ENCODE measurements at places on chromosomes 4 and X.

DNA sequence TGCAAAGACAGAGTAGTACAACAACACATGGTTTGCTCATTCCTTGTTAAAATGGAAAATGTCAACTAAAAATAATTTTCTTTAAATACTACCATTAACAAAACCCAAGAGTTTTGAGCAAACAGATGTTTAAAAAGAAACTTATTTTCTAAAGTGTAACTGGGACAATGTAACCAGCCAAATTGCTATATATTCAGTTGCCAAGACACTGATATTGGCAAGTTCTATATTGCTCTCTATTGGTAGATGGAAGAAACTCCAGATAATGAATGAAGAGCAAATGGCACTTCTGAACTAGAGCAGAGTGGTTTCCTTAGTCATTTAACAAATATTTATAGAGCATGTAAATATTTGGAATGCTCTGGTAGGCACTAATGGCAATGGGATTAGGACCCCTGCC, 966.2 kb downstream of the RPA4 start:
- no peak for DNase-seq

DNA sequence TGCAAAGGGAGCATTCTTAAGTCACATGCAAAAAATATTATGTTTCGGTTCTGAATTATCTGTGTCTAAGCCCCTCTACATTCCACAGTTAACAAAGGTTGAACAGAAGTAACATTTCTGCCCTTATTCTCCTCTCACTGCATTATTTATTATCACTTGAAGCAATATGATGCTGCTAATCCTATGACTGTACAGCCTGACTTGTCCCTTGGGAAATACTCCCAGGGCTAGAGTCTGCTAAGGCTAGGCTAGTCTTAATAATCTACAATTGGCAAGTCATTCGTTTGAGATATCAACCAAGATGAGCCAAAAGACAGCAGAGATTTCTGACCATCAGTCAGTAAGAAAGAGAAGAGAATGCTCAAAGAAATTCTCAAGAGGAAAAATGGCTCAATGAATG, 226.9 kb upstream of the HCCS start:
- DNase-seq: no peak

GRCh38 chr4:41410049-41410448, 127.9 kb upstream of the LIMCH1 start:
- DNase-seq: no peak

DNA sequence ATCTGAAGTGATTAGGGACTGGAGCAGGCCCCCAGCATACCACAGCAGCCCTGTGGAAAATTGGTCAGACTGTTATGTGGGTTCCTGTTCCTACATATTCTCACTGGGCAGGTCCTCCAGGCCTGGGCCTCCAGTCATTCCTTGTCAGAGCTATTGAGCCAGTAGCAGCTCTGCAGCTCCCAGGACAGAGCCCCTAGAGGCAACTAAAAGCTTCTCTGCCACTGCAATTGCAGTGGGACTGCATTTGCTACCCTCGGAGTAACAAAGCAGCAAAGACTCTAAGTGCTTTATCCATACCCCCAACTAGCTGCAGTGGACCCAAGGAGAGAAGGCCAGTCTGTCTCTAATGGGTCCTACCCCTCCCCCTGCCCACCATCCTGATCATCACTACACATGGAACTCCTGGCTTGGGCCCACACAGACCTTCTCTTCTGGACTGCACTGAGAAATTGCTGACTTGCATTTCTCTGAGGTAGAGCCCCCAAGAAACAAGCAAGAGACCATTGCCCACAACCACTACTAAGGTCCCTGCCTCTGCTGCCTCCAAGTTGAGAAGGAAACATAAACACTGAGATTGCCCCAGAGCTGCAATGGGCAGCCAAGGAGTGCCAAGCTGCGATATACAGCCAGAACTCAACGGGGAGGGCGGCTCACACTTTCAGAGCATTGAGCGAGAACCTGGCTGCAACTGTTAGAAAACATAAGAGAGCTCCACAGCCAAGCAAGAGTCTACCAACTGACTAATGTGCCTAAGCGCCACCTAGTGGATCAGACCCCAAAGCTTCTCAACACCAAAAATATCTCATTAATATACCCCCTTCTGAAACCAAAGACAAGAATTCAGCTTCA, 738.7 kb upstream of the NDST4 start:
- DNase-seq: no peak

DNA sequence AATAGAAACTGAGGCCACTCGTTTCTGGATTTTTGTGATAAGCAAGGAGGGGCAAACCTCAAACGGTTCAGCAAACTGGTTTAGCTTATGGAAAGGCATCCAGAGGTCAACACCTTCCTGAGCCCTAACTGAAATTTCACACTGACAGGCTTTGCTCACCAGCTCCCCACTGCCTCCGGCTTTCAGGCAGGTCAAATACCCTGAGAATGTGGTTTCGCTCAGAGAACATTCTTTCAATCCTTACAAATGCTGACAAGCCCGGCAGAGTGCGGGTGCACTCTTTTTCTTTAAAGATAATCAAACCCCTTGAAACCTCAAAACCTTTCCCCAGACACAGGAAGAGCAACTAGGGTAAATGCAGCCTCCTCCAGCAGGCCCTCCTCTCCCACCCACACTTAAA, 41.5 kb downstream of the CD40LG start:
- no peak for DNase-seq

DNA sequence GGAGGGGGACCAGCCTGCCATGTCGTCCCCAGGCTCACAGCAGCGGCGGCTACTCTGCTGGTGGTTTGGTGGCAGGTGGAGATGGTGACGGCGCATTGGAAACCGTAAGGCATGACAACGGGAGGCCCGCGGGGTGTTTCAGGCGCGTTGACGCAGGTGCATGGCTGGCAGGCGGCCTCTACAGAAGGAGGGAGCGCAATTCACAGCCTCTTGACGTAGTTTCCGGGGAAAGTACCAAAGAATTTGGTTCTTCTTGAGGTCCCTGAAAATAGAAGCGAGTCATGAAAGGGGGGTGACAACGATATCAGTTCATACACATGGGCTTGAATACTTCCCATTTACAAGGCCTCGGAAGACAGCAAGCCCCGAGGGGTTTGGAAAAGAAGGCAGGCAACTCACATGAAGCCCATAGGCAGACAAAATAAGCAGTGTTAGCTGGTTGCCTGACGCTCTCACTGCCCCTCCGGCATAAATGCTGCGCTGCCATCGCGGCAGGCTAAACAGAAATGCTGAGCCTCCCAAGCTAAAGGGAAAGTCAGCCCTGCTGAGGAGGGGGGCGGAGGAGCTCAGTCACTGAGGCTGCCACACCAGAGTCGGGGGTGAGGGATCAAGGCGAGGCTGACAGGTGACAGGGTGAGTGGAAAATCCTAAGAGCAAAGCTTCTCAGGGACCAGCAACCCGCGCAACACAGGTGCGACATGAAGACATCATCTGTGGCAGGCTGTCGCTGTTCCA, 52.3 kb upstream of the PDLIM3 start:
- DNase-seq: peak; percentile 87

DNA sequence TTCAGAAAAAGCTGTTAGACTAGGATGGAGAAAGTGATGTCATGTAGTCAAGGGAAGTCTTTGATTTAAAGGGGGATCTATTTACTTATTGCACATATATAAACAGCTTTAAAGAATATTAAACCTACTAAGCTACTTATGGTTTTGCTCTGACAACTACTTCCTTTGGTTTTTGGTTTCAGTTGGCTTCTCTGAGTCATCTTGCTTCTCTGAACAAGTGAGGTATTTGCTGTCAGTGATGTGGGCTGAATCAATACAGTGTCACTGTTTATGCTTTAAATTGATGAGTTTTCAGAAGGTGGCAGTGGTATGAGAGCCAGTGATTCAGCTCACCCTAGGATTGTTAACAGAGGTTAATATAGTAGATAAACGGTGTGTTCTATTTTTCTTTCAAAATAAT, 75.1 kb downstream of the CEP44 start:
- DNase-seq: peak; percentile 12

- no peak for DNase-seq
Measured at GRCh38 chr4:10107111-10108091, 9.2 kb downstream of the WDR1 start.

DNA sequence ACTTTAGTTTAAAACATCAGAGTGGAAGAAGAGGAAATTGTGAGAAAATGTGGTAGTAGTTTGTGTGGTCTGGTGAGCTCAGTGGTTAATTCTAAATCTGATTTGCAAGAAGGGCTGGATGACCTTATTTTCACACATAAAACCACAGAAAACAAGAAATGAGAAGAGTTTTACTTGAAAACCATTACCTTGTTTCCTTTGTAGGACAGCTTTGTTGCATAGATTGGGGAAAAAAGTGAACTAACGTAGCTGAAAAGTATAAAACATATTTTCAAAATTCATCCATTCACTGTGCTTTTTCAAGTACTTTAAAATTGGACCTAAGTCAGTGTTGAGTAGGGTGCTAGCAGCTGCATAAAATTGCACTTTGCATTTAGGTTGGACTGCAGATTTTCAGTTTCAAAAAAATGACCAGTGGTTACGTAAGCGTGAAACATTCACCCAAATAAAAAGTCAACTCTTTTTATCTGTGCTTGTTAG, 211.3 kb downstream of the ARHGAP10 start:
- no peak for DNase-seq

GRCh38 chr4:16952462-16952871, 54.0 kb upstream of the LDB2 start:
- DNase-seq: no peak

DNA sequence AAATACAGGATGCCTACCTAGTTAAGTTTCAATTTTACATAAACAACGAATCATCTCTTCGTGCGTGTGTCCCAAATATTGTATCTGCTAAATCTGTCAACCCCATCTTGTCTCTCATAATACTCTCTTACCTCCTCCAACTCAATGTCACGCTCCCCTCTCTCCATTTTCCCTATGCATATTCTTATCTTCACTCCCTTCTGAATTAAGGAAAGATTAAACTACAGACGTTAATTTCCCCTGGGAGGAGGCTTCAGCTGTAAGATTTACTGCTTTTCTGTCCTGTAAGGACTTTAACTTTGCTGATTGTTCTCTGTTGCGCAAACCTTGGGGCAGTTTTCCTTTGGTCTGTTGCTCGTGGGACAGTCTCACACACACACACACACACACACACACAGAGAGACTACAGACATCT, 455 bp upstream of the ABCB7 start:
- peak; percentile 9 for DNase-seq

DNA sequence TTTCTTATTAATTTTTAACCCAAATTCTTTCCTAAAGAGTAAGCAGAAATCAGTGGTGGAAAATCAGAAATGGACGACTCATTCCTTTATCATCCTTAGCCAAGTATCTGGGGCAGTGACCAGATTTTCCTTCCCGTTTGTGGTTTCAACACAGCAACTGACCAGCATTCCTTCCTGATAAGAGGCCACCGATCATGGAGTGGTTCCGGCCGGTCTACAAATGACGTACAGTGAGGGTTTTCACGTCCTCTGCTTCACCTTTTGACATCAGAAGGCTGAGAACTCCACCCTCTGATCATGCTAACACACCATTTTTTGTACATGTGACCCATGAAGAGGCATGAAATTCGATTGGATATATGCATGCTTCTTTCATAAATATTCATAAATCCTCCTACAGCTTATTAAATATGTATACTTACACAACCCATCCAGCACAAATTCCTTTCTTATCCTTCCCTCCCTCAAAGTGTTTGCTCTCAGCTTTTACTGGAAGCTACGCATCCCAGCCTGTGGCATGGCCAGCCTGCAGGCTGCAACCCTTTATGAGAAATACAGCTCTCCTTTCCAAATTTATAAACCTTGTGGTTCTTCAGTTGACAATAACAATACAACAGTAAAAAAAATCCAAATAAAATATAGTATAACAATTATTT, 173.0 kb upstream of the CASK start:
- no peak for DNase-seq

- DNase-seq: no peak
Measured at GRCh38 chrX:1355131-1356046, 18.8 kb downstream of the IL3RA start.

- peak; percentile 50 for DNase-seq
Measured at GRCh38 chrX:139932073-139932900, 566 bp downstream of the ATP11C start.

GRCh38 chr4:148477276-148477675, 35.1 kb upstream of the NR3C2 start:
- DNase-seq: no peak

DNA sequence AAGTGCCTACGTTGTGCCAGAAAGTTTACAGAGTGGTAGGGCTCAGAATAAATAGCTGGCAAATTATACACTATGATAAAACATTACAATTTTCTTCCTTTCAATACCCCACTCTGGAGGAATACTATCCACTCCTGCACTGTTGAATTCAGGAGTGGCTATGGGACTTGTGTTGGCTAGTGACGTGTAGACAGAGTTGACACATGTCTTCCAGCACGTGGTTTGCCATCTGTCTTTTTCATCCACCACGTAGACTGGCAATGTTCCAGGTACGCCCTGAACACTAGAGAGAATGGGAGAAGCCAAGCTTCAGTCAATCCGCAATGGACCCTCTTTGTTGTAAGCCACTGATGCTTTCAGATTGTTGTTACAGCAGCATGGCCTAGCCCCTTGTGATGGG, 168.8 kb upstream of the RBPJ start:
- DNase-seq: no peak

GRCh38 chr4:161167539-161167938, 996.3 kb downstream of the FSTL5 start:
- no peak for DNase-seq

DNA sequence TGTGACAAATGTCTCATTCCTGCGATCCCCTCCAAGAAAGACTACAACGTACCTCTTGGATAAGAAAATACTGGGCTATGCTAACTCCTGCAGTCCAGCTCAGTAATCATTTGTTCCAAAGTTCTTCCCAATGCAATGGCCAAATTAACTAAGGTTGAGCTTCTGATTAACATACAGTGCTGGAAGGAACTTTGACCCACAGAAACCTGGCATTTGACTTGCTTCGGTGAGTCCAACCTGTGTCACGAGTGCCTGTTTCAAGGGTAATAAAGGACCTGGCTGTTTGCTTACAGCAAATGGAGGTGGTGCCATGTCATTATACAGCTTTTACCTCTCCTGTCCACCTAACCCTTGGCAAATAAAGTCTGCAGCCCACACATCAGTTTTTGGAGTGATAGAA, 83.2 kb downstream of the RBM47 start:
- no peak for DNase-seq

DNA sequence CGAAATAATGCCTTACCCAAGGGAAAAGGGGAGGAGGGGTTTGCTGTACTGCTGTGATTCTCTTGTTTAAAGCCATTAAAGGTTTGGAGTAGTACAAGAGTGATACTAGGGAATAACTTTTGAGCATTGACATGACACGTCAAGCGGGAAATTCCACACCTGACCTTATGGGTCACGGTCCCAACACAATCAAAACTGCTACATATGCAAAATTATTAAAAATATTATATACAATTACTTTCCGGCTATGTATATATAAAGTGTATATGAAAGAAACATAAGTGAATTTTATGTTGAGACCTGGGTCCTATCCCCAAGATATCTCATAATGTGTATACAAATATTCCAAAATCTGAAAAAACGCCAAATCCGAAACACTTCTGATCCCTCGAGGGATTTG, 21.0 kb downstream of the FNIP2 start:
- no peak for DNase-seq

Measured in stimulated activated naive CD8-positive, alpha-beta T cell treated with anti-CD3 and anti-CD28 coated beads, Interleukin-15, amount 100 ng/mL, for 72 hours (primary cell).